Activated T-cell treated with anti-CD3 and anti-CD28 coated beads for 1 hour (primary cell): ENCODE measurements at places on chromosomes 4 and X.

DNA sequence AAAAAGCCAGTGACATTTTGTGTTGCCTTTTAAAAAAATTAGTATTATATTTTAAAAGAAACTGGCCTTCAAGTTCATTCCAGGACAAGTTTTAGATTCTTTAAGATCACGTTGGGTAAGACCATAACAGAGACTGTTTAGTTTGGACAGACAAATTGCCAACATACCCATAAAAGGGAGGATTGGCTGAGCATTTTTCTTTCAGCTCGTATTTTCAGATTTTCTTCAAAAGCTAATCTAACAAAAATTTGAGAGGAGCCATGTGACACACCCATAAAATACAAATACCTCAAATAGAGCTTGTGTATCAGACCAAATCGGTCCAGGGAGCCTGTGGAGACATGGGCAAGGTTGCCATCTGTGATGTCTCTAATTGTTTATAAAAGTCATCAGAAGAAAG lies 74.6 kb upstream of the C1QTNF7 start:
- no peak for DNase-seq

DNA sequence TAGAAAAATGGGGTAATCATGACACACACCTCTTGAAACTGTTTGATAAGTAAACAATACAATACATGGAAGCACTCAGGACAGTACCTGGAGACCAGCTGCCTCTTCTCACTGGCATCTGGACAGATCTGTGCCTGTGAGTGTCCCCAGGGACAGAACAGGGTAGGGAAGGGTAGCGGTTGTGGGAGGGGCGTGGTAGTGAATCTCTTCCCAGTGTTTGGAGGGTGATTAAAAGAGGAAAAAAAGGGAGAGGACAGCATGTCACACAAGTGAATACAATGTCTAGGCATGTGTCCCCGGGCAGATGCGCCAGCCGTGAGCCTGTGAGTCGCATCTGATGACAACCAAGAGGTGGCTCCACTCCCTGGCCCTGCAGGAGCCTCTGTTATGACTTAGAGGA lies 138.8 kb upstream of the MSX1 start:
- no peak for DNase-seq

- no peak for DNase-seq
These were observed 2.1 kb upstream of the ZMYM3 start for GRCh38 chrX:71256051-71256450.

- no peak for DNase-seq
These were observed 15.7 kb upstream of the ENPEP start for GRCh38 chr4:110460074-110460746.

DNA sequence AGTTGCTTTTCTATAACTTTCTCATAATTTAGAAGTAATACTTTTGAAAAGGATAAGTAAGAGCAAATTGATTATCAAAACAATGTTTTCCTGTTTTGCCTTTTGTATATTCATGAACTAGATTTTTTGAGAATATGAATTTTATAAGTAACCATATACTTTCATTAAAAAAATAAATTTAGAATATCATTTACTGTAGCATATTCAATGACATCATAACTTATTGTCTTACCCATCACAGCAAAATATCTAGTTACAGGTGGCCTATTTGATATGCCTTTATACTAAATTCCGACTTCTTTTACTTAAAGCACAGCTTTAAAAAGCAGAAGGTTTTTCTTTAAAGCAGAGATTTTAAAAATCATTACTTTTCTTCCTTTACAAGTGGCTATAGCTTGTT lies 20.1 kb downstream of the BLTP1 start:
- DNase-seq: no peak

DNA sequence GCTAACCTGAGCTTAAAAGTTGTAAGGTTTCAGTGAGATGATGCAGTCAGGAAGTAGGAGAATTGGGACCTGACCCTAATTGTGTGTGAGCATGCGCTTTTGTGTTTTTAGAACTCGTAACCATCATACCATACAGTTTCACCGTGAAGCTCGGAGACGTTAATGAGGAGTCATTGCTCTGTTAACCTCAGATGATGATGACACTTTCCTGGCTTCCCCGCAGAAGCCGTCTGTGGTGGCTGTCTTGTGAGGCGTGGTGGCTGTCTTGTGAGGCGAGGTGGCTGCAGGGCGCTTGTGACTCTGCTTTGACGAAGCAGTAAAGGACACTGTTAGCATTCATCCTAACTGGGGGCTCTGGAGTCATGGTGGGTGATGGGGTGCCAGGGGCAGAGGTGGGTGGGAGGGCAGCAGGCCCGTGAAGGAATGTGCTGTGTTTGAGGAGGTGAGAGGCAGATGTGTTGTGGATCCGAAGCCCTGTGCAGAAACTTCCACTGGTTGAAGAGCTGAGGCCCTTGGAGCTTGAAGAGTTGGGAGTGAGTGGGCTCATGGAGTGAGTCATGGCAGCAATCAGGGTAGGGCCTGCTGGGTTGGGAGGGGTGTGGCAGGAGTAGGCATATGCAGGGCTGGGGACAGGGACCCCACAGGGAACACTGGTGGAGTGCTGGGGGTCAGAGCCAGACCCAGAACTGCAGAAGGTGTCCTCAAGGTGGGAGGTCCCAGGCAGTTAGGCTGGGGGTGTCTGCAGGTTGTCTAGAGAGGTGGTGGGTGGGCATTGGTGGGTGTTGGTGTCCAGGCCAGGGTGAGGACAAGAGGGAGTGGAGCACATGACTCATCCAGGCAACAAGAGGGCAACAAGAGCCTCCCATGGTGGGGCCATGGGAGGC lies 57.4 kb downstream of the NSD2 start:
- no peak for DNase-seq

- DNase-seq: no peak
These were observed 92.1 kb downstream of the SHROOM4 start for GRCh38 chrX:50721764-50722521.

GRCh38 chr4:38738940-38739803 lies 43.6 kb downstream of the TLR10 start:
- no peak for DNase-seq
